ENCODE measurements at places on chromosomes 1 and 21.

- DNase-seq, result peak; percentile 83
These were observed 35.1 kb downstream of the PIGM start for GRCh38 chr1:159996653-159997052.

DNA sequence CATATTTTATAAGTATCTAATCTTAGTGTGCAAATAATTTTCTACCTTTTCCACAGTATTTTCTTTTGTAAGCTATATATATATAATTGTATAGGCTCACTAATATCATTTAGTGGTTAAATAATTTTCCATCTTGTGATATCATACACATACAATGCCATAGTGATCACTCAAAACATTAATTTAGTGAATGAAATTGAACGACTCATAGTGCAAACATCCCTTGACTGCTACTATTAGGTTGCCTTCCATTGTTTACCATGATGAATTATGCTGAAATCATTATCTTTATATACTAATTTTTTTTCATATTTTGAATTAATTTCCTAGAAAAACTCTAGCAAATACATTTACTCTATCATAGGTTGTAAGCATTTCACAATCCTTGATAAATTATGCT is 127.1 kb downstream of the PCNX2 start:
- no peak for DNase-seq

DNA sequence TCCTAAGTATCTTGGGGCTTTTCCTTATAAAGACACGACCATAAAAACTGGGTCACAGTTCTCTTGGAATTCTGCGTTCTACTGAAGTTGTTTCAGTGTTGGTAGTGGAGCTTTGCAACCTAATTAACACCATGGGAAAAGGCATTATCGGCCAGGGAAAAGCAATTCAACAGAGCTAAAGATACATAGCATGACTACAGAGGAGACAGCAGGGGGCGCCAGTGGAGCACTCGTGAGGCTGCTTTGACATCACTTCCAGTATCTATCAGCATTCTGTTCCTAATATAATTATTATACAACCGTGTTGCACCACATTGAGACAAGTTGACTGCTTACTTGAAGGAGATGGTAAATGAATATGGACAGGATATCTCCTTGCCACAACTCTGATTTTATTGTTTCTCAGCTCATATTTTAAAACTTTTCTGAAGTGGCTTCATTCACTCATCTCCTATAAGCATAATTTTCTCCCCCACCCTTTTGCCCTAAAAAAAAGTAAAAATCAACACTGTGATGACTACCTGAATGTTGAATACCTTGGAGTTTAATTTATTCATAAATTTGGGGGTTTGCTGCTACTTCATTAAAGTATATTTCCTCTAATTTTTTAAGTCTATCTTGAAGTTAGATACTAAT is 39.4 kb downstream of the ZP4 start:
- DNase-seq, result no peak

GRCh38 chr1:10961300-10961833 is 51.1 kb upstream of the TARDBP start:
- no peak for DNase-seq

DNA sequence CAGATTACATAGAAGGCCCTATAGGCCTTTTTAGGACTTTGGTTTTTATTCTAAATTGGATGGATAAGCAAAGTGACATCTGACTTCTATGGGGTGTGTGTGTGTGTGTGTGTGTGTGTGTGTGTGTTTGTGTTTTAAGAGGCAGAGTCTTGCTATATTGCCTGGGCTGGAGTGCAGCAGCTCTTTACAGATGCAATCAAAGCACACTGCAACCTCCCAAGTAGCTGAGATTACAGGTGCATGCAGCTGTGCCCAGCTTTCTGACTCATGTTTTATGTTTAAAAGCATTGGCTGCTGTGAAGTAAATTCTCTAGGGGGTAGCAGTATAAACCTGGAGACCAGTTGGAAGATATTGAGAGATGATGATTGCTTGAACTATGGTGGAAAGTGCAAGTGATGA is 12.4 kb upstream of the EVI5 start:
- no peak for DNase-seq

Measured in AG04449 (cell line).